ENCODE measurements at places on chromosomes 4 and X. TPM values are rescaled to one million over a fixed set of nuclear protein-coding genes. Genes with fewer than 3 reads are reported as not detected.

Gene SYTL4
- 4.2 TPM for total RNA-seq

DNA sequence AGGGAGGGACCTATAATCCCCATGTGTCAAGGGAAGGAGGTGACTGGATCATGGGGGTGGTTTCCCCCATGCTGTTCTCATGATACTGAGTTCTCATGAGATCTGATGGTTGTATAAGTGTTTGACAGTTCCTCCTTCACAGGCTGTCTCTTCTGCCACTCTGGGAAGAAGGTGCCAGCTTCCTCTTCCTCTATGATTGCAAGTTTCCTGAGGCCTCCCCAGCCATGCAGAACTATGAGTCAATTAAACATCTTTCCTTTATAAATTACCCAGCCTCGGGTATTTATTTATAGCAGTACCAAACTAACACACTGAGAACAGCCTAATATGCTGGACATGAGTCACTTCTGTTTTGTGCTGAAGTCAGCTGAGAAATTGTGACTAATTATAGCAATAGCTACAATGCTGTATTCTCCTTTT, 656.9 kb upstream of the CPEB2 start:
- no peak for DNase-seq

- DNase-seq = no peak
These were observed 40.9 kb upstream of the VEGFC start for GRCh38 chr4:176833400-176834175.

DNA sequence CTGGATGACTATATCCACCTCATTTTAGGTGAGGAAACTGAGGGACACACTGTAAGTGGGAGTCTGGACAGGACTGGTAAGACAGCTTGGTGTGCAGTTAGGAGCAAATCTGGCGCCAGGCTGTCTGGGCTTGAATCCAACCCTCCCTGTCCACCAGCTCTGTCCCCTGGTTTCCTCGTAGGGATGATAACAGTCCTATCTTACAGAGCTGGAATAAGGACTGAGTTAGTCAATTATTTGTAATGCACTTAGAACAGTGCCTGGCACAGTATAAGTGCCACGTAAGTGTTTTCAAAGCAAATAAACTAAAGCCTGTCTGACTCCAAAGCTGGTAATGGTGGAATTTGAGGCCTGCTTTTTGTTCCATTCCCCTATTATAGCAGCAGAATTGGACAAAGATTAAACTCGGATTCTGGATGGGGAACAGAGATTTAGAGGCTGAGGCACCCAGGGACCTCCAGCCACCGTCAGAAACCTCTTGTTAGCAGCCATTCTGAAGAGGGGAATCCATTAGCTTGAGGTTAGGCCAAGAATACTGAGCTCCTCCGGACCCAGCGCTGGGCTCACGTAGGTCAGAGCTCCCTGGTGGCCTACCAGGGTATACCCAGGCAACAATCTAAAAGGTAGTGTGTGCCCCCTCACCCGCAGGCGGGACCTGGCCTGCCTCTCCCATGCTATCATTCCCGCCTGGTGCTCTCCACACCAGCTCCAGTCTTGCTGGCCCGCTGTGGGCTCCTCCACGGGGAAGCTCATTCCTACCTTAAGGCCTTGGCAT, 102.1 kb downstream of the UCHL1 start:
- DNase-seq = peak; percentile 70

- no peak for DNase-seq
These were observed 2.6 kb downstream of the INTS6L start for GRCh38 chrX:135522878-135523693.

DNA sequence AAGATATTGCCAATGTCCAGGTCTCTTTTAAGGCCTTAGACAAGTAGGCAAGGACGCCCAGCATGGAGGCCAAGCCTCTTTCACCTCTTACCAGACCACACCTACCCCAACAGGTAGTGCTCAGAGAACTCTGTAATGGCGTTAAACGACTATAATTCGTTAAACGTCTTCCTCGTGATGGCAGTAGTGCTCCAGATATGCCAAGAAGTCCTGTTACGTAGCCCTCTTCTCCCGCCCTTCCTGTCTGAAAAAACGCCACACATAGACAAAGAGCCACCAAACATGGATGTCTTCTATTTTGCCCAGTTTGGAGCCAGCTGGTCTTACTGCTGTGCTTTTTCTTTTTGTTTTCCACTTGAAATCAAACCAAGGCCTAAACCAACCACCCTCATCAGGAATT, 190.7 kb downstream of the OR13H1 start:
- DNase-seq = peak; percentile 88

DNA sequence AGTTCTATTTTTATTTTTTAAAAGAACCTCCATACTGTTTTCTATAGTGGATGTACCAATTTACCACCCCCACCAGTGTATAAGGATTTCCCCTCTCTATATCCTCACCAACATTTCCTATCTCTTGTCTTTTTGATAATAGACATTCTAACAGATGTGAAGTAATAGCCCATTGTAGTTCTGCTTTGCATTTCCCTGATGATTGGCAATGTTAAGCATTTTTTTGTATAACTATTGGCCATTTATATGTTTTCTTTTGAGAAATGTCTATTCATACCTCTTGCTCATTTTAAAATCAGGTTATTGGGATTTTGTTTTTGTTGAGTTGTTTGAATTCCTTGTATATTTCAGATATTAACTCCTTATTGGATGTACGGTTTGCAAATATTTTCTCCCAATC, 251.1 kb upstream of the HTR2C start:
- DNase-seq = no peak

- no peak for DNase-seq
These were observed 58.5 kb downstream of the PGRMC2 start for GRCh38 chr4:128228845-128229795.

- DNase-seq = no peak
These were observed 26.1 kb upstream of the CBLL2 start for GRCh38 chrX:22246620-22247019.

Measured in heart left ventricle (tissue), 16 donors.